ENCODE measurements at places on chromosomes 11 and 22.

GRCh38 chr11:58503361-58503856 is 4.5 kb downstream of the OR5B21 start:
- no peak for DNase-seq

- DNase-seq, result no peak
Measured at GRCh38 chr11:64534391-64534801, 56.6 kb upstream of the SLC22A12 start.

DNA sequence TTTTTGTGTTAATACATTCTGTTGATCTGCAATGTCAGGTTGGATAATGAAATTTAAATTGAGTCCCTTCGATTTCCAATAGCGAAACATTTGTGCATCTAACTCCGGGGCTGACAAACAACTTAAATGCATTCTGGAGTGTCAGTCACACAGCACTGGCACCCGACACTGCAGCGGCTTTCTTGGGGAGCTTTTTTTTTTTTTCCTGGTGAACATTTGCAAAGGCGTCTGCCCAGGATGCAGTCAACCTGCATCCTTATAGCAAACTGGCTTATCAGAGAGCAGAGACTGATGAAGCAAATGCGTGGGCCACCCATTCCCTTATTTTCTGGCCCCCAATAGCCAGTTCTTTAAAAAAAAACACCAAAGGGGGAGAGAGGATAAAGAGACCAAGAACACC is 1167.7 kb downstream of the LRRC4C start:
- DNase-seq, result no peak

- no peak for DNase-seq
Measured at GRCh38 chr11:128179512-128179911, 407.8 kb downstream of the ETS1 start.

GRCh38 chr22:44632541-44633396 is 69.2 kb upstream of the PRR5 start:
- DNase-seq, result no peak

- DNase-seq, result peak; percentile 34
Measured at GRCh38 chr11:5380740-5381342, 2.8 kb upstream of the OR51M1 start.

- no peak for DNase-seq
Measured at GRCh38 chr11:65112546-65113360, 1.1 kb downstream of the TM7SF2 start.

DNA sequence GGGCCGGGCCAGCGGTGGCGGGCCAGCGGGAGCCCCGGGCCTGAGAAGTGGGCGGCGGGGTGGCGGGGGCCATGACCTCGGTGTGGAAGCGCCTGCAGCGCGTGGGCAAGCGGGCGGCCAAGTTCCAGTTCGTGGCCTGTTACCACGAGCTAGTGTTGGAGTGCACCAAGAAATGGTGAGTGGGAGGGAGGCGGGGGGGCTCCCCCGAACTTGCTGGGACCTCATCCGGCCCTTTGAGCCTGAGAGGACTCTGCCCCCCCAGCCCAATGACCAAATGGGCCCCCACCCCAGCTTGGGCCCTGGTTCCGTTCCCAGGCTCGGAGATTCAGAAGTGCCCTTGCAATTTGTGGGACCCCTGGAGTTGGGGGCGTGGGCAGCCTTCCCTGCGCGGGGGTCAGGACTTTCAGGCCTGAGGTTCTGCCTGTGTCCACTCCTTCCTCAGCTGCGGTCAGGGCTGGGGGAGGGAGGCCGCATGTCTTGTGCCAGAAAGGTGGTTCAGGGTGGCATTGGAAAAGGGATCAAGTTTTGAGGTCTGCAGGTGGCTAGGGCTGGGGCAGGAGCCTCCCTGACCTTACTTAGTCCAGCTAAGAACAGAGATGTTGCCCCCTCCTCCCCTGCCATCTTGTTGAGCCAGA is 496 bp downstream of the EHBP1L1 start:
- DNase-seq, result no peak

GRCh38 chr11:120432056-120433018 is 79.2 kb upstream of the GRIK4 start:
- no peak for DNase-seq

GRCh38 chr11:60251485-60252212 is 8.7 kb upstream of the MS4A4E start:
- no peak for DNase-seq

DNA sequence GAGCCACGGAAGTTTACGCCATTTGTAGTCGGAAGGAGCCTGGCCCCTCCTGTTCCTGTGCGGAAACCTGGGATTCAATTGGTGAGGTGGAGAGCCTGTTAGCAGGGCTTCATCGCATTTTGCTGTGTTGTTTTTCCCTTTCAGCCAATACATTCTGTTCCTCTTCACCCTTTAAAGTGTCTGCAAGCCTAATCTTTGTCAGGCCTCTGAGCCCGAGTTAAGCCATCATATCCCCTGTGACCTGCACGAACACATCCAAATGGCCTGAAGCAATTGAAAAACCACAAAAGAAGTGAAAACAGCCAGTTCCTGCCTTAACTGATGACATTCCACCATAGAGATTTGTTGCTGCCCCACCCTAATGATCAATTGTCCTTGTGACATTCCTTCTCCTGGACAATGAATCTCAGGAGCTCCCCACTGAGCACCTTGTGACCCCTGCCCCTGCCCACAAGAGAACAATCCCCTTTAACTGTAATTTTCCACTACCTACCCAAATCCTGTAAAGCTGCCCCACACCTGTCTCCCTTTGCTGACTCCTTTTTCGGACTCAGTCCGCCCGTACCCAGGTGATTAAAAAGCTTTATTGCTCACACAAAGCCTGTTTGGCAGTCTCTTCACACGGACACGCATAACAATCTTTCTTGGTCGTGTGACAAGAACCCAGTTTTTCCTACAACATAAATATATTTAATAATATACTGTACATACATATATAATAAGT is 37.1 kb upstream of the MMP12 start:
- no peak for DNase-seq

GRCh38 chr22:29157759-29158535 is 47.7 kb upstream of the EMID1 start:
- DNase-seq, result no peak

DNA sequence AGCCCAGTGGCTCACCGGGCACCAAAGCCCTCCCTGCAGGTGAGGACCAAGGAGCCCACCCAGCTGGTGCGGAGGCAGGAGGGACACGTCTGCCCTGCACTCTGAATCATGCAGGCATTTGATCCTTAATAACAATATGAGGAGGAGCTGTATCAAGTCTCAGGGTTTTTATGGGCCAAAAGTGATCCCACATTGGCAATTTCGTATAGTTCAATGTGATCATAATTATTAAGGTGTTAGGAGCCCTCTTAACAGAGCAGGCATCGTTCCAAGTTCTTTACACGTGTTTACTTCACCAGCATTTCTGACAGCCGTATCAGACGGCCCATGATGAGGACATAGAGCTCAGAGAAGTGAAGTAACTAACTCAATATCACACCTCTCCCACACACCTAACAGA is 91.9 kb upstream of the PRR5 start:
- no peak for DNase-seq

GRCh38 chr22:30054067-30054763 is 26.0 kb upstream of the HORMAD2 start:
- no peak for DNase-seq

GRCh38 chr11:108364159-108364558 is 103.2 kb downstream of the C11orf65 start:
- no peak for DNase-seq

DNA sequence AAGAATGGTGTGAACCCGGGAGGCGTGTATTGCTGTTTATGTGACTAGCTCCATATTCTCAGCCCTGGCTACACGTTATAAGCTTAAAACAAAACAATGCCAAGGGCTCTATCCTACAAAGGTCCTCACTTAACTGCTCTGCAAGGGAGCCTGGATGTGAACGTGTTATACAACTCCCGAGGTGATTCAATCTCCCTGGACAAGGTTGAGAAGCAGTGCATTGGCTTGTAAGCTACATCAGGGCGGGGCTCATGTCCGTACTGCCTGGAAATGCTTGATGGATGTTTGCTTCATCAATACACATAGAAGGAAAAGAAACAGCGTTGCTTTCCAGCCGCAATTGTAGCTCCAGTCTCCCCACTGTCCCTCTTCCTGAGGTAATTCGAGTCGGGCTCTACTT is 256.9 kb upstream of the SYN3 start:
- DNase-seq, result no peak

GRCh38 chr11:66636411-66636810 is 2.1 kb upstream of the RBM4 start:
- no peak for DNase-seq

DNA sequence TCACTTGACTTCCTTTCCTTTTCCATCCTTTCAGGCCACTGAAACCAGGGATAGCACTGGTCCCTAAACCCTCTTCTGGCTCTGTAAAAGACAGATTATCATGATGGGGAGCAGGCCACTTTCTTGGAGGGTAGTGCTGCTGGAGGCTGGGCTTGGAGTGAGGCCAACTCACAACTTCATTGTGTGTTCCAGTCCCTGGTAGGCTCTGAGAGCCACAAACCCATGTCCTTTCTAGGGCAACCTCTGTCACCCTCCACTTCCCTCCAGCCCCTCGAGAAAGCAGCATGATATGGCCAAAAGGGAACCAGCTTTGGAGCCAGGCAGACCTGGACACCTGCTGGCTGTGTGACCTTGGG is 2.3 kb downstream of the TKFC start:
- no peak for DNase-seq

GRCh38 chr11:11413776-11414175 is 60.7 kb upstream of the CSNK2A3 start:
- no peak for DNase-seq

GRCh38 chr11:12269104-12269441 is 108.3 kb upstream of the PARVA start:
- no peak for DNase-seq

- DNase-seq, result no peak
Measured at GRCh38 chr11:73838443-73839122, 38.1 kb downstream of the COA4 start.

GRCh38 chr11:128737704-128738103 is 43.8 kb downstream of the FLI1 start:
- no peak for DNase-seq

- no peak for DNase-seq
Measured at GRCh38 chr22:35205961-35206360, 51.3 kb upstream of the HMGXB4 start.
